Cerebellum (tissue), 4 donors: ENCODE measurements at places on chromosomes 4 and X.

GRCh38 chr4:159060161-159060560 is 42.7 kb upstream of the RAPGEF2 start:
- no peak for DNase-seq

DNA sequence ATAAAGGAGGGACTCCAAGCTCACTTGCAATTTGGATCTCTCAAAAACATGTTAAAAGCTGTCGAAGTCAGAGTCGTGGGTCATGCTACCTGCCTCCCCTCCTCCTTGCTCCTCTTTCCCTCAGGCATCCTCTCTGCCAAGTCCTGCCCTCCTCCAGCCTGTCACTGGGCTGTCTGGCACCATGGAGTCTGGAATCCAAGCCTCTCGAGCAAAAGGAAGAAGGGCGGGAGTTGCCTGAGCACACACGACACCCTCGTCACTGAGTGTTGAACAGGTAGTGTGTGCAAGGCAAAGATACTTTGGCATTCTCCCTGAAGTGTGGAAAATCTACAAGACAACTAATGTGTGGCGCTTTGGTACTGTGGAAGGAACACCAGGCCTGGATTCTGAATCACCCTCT is 62.2 kb downstream of the HAUS3 start:
- DNase-seq = no peak

- DNase-seq = no peak
These were observed 7.3 kb downstream of the XK start for GRCh38 chrX:37692918-37693317.

- DNase-seq = no peak
These were observed 104.8 kb upstream of the MSX1 start for GRCh38 chr4:4754641-4755040.

- DNase-seq = no peak
These were observed 134.4 kb downstream of the PCDH7 start for GRCh38 chr4:30854531-30854930.

DNA sequence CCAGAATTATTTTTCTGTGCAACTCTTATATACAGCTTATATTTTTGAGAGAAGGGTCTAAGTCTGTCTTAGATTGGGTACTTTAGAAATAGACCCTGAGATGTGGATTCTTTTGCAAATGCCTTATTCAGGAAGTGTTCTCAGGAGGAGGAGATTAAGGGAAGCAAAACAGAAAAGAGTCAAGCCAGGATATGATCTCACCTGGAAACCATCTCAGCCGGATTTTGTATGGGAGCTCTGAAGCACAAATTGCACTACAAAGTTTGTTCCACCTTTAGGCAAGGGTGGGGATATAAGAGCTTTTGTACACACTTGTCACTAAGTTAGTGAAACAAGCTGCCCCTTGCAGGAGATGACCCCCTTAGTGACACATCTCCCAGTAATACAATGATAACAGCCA is 121.2 kb upstream of the GRPR start:
- no peak for DNase-seq

GRCh38 chr4:185382754-185383153 is 13.0 kb downstream of the LRP2BP start:
- no peak for DNase-seq

DNA sequence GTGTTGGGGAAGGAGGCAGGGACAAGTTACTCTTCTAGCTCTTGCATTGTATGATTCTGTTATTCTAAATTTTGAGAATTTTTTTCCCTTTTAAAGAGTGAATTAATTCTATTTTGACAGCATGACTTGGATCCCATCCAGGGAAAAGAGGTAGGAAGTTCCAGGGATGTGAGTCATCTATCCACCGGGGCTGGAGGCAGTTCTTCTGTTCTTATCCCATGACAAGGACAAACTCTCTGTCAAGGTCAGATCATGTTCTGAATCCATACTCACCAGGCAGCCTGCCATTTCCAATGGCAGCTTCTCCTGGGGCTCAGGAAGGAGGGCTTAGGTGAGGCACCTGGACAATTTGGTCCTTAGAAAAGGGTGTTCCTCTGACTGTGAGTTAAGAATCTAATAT is 132.0 kb upstream of the MED14 start:
- no peak for DNase-seq

GRCh38 chr4:184251670-184251980 is 34.0 kb upstream of the ENPP6 start:
- no peak for DNase-seq

- peak; percentile 40 for DNase-seq
These were observed 741 bp downstream of the SPATA18 start for GRCh38 chr4:52051615-52052474.

DNA sequence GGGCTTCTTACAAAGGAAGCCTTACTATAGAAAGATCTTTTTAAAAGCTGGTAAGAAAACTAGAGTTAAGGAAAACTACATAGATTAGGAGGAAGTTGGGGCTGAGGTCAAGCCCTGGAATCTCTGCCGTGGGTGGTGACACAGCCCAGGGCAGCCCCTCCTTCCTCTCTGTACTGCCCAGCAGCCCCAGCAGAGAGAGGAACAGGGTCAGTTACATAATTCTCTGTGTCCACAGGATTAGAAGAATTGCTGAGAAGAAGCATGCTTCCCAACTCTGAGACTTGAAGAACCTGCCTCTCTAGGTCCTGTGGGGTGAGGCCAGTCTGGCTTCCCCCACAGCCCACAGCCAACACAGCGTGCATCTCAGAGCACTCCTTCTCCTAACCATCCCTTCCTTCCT is 9.2 kb upstream of the ABLIM2 start:
- DNase-seq = no peak

- DNase-seq = no peak
These were observed 173.5 kb downstream of the NKX6-1 start for GRCh38 chr4:84325625-84326024.

DNA sequence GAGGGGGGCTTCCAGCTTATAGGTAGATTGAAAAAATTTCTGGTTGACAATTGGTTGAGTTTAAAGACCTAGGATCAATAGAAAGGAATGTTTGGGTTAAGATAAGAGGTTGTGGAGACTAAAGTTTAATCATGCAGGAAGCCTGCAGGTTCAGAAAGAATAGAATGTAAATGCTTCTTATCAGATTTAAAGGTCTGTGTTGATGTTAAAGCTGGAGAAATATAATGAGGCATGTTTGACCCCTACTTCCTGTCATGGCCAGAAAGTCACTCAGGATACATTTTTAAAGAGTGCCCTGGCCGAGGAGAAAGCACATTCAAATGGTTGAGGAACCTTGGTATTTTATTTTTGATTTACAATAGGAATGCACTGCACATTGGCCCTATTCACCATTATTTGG is 3.9 kb upstream of the RRAGB start:
- DNase-seq = no peak

GRCh38 chr4:181611033-181611711 is 632.0 kb upstream of the TENM3 start:
- DNase-seq = no peak

- no peak for DNase-seq
These were observed 37.5 kb downstream of the HERC3 start for GRCh38 chr4:88629826-88630225.

DNA sequence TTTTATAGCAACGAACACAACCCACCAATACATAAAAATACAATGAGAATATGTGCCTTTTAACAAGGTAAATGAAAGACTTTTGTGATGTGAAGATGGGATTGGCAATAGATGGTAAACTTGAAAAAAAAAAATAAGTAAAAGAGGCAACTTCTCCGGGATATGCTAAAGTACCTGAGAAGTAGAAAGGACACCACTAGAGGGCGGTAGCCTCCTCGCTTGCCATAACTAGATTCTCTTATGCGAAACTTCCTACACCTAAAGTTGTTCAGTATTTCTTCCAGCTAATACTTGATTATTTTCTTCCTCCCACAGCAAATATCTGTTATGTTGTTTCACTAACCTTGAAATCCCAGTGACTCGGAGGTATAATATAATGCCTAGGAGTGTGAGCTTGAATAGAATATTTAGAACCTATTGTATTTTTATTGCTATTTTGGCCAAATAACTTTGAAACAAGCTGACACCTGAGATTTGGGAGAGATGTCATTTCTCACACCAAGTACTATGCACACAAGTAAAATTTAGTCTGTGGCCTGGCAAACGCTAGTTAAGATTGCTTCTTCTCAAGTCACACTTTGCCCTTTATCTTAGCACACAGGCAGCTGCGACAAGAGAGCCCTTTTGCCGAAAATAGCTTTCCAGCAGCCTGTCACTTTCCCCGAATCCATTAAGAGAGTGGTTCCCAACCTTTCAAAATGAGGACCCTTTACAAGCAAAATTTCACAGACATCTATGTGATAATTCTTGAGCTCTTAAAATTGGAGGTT is 44.9 kb upstream of the PDLIM5 start:
- peak; percentile 6 for DNase-seq

GRCh38 chr4:72274251-72274650 is 242.5 kb downstream of the NPFFR2 start:
- no peak for DNase-seq

DNA sequence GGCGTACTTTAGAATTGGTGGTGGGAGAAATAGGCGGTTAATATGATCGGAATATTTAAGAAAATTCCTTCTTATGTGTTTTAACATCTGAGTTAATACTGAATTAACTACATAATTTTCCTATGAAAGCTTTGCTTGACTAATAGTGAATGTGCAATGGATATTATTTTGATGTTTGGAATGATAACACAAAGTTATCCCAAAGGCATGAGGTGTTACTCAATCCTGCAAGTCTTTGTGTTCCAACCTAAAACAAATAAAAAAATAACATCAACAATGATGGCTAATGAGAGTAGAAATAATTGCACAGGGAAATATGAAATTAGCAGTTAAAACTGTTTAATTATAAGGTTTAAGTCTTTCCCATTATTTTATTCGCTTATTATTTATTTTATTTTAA is 183.6 kb upstream of the ARSJ start:
- DNase-seq = no peak

DNA sequence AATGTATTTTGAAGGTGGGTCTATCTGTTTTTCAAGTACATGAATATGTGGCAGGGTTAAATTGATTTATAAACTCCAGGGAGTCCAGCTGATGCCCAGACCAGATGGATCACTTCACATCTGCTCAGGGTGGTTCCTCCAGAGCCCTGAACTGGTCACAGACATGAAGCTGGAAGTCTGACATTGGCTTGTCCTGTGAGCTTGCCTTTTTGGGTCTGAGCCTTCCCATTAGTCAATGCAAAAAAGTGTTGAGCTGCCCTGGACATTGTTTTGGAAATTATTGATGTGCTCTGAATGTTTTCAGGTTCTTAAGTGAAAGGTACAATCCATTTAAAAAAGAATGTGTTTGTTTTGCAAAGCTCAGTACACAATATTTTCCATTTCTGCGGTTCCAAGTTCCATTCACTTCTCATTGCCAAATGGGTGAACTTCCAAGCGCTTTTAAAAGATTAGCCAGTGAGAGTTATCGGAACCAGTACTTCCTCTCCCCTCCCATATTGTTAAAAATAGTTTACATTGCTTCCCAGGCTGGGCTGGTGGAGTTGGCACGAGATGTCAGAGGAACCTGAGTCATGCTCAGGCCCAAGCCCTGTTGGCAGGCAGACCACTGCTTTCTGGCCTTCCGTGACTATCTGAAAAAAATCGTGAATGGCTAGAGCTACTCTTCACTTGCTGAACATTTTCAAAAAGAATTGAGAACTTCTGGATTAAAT is 52.1 kb downstream of the PDGFRA start:
- DNase-seq = no peak

DNA sequence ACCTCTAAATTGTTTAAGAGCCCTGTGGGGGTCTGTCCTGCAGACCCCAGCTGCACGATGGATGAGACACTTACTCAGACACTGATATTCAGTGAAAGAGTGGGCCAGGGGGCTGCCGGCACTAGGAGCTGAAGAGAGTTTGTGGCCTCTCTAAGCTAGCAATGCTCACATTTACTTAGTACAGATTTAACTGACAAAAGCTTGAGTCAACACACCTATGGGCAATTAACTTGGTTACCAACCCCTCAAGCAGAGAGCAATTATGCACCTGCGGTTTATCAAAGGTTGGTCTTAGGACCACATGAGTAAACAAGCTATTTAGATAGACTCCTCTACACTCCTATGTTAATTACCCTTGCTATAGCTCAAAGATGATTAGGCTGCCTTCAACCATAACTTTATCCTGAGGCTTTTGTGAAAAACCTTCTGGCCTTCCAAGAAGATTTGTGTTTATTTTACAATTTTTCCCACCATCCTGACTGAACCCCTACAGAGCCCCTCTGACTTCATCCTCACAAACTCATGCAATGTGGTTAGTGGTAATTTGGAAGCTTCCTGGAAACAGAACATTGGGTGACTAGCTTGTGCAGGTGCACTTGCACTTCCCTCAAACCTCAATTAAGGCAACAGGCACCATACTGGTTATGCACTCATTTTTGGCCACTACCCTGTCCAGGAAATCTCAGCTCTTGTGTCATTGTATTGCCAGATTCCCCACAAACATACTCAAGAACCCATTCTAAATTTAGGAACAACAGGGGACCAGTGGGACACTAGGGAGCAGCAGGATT is 234.4 kb upstream of the ITM2A start:
- no peak for DNase-seq

- DNase-seq = no peak
These were observed 14.8 kb upstream of the UCHL1 start for GRCh38 chr4:41241919-41242318.

- DNase-seq = no peak
These were observed 21.5 kb downstream of the FAM47E start for GRCh38 chr4:76272999-76273398.
